ENCODE measurements at places on chromosomes 2 and 18. TPM values are rescaled to one million over a fixed set of nuclear protein-coding genes. Genes with fewer than 3 reads are reported as not detected.
A peak's percentile ranks its signal among the peaks of the same experiment; 100 is the strongest.

DNA sequence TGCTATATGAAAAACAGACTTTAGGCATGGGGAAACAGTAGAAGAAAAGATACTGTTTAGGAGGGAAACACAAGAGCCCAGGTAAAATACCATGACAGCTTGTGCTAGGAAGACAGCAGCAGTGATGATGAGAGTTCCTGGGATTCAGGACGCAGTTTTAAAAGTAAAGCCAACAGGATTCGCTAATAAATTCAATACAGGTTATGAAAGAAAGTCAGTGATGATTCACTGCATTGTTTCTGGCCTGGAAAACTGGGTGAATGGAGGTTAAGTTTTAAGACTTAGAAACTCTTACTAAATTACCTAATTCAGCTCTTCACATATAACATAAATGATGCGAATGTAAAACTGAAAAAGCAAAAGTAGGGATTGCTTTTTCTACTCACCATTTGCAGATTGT is 27.9 kb upstream of the RNU4ATAC start:
- no peak for DNase-seq

CHRND gene
- polyA plus RNA-seq: 0.65 TPM

- DNase-seq: no peak
These were observed 43.8 kb downstream of the MYO1B start for GRCh38 chr2:191289049-191289448.

TET3 gene
- 24.2 TPM for polyA plus RNA-seq

- no peak for DNase-seq
These were observed 113.0 kb downstream of the BCL2 start for GRCh38 chr18:63206433-63207142.

GREB1L gene
- 2.8 TPM for polyA plus RNA-seq

DNA sequence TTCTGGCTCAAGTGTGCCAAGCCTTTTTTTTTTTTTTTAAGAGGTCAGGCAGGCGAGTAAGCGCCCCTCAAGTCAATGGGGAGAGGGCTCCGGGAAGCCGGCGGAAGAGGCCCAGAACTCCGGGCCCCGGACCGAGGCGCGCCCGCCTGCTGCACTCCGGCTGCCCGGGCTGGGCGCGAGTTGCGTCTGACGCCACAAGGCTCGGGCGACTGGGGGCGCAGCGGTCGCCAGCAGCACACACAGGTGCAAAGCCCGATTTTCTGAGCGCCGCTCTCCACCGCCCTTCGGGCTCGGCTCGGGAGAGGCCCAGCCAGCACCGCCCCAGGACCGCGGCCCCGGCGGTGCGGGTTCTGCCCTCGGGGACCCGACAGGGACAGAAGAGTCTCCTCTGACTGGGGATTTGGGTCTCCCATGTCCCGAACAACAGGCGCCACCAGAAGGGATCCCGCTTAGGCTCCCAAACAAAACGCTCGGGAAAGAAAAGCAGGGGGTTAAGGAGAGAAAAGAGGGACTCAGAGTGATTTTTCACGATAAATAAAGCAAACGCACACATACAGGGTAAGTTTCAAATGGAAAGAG is 787 bp downstream of the ERBB4 start:
- no peak for DNase-seq

CAPN14 gene
- polyA plus RNA-seq: 0.06 TPM

TGIF1 gene
- 92.1 TPM for polyA plus RNA-seq

DNA sequence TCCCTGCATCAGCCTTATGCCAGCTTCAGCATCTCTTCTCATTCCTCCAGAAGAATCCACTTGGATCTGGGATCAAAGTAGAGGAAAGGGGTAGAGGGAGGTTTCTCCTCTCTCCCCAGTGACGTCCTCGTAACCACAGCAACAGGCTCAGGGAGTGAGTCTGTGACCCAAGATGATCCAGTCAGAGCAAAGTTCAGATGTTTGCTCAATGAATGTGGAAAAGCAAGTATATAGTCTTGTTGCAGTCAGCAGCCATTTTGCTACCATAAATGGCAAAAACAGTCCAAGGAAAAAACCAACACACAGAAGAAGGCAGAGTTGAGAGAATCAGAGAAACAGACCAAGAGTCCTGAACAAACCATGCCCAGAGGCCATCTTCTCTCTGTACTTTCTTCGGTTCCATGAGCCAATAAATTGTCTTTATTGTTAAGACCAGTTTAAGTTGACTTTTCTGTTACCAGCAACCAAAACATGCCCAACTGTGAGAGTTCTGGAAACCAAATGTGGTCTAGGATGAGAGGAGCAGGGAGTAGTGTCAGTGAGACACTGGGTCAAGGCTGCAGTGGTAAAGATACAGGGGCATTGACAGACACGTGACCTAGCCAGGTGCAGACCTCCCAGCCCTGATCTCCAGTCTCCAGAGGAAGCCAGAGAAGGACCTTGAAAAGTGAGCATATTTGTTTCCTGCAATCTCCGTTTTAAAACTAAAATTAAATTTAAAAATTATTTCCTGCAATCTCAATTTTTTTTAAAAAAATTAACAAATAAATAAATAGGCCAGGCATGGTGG is 3.2 kb upstream of the CXCR1 start:
- DNase-seq: no peak

VWC2L gene
- 0.09 TPM for polyA plus RNA-seq

DNA sequence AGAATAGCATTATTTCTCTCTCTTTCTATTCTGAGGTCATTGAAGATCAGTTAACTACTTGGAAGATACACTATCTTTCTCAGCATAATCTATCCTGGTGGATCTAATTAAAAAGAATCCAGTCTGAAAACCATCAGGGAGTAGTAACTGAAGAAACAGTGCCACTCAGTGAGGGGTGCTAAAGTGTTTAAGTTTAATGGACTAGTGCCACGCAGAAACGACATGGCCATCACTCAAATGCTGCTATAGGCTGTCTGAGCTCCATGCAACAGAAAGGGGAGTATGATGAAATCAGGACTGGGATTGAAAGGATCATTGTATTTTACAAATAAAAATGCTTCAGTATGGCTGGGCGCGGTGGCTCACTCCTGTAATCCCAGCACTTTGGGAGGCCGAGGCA is 23.3 kb downstream of the LRRC30 start:
- DNase-seq: no peak

GRCh38 chr2:210356944-210357343 is 42.0 kb upstream of the MYL1 start:
- DNase-seq: no peak

IL36A gene
- polyA plus RNA-seq: not detected

ERBB4 gene
- polyA plus RNA-seq: 44.8 TPM

DNA sequence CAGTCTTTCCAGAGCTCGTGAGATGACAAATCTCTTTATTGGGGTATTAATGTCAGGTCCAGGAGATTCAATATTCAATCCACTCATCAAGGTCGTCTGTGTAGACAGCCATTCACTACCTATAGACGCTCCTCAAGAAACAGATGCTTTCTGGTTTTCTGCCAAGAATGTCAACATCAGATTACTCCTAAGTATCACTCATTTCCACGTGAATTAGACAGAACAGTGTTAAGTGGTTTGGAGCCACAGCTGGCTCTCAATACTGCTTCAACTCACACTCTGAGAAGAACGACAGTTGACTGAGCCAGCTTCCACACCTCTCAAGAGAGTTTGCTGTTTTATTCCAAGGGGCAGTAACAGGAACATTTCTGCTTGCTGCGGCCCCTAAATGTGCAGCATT is 113.5 kb upstream of the NEDD4L start:
- no peak for DNase-seq

CLK1 gene
- 287 TPM for polyA plus RNA-seq

DNA sequence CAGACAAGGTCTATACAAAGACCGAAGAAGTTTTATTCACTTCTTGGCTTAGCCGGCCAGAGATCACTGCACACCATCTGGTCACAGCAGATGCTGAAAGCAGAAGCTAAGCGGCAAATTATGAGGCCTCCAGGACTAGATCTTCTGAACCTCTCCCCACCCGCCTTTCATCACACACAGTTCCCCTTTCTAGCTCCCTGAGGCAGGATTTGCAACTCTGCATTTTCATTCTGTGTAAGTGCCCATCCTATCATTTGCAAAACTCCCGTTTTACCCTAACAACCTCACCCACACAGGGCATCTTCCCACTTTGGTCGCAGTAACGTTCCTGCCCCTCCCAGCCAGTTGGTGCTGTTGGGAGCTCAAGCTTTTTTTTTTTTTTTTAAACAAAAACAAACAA is 3.1 kb upstream of the MOB1A start:
- DNase-seq: no peak

DNA sequence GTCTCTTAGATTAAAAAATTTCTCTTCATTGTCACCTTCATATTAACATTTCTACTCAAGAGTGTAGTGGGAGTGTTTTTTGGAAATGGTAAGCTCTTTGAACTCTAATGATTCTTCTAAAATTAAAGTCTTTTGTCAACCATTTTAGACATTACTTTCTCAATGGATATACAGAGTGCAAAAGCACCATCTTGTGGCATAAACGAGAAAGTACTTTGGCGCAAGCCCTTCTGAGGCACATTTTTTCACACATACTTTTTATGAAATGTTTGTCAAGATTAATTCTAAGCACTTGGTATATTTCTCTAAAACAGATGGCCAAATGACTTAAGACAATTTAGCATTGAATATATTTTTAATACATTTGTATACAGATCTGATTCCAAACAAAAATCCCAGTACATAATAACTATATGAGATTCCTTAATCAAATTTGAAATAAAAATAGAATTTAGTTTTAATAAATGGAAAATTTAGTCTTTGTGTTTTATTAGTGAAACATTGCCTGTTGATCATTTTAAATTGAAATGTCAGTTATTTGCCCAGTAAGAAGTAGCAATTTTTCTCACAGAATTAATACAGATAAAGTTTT is 63.3 kb upstream of the GALNT5 start:
- peak; percentile 6 for DNase-seq

- DNase-seq: no peak
These were observed 120.7 kb downstream of the CYP26B1 start for GRCh38 chr2:72026819-72027425.

DNA sequence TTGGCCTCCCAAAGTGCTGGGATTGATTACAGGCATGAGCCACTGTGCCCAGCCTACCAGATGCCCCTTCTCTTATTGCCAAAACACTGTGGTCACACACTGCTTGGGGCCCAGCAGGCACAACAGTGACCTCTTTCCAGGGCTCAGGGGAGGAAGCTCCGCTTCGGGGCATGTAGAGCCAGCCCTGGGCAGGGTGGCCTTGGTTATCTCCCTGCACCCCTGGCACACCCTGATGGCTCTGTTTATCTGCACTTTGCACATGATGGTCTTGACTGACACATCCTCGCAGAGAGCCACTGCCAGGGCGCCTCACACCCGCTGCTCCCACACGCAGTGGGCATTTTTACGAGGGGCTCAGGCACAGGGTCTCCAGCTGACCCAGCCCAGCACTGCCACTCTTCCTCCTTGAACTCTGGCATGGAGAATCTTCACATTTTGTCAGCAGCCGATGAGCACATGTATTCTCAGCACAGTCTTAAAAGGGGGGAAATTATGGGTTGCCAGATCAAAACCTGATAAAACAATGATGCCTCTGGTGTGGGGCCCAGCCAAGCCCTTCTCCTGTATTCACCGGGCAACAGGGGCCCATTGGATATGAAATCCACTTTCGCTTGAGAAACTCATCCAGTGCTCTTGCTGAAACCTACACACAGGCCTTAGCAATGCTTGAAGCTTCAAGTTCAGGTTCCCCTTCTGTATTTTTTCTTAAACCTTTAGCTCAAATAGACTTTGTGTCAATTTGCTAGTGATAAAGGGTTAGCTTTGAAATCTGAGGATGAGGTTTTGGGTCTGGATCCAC is 5.9 kb downstream of the GYPC start:
- no peak for DNase-seq

DNA sequence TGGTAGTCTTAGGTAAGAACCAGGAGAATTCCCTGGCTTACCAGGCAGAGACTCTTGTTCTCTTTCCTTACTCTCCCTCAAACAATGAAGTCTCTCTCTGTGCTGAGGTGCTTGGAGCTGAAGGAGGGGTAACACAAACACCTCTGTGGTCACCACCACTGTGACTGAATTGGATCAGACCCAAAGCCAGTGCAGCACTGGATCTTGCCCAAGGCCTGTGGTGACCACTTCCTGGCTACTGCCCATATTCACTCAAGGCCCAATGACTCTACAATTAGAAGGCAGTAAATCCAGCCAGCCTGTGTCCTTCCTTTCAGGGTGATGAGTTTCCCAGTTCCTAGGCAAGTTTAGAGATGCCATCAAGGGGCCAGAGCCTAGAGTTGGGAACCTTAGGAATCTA is 706.8 kb downstream of the SLC4A3 start:
- DNase-seq: no peak

- no peak for DNase-seq
These were observed 144.6 kb downstream of the AGPS start for GRCh38 chr2:177537213-177537612.

GRCh38 chr18:61662726-61663125 is 230.1 kb downstream of the RNF152 start:
- DNase-seq: no peak

Data from right renal pelvis (tissue), 4 donors.